ENCODE measurements at places on chromosomes 1 and 21. TPM values are rescaled to one million over a fixed set of nuclear protein-coding genes. Genes with fewer than 3 reads are reported as not detected.

GRCh38 chr1:157369808-157370521, 182.3 kb downstream of the FCRL5 start:
- DNase-seq, result no peak

DNA sequence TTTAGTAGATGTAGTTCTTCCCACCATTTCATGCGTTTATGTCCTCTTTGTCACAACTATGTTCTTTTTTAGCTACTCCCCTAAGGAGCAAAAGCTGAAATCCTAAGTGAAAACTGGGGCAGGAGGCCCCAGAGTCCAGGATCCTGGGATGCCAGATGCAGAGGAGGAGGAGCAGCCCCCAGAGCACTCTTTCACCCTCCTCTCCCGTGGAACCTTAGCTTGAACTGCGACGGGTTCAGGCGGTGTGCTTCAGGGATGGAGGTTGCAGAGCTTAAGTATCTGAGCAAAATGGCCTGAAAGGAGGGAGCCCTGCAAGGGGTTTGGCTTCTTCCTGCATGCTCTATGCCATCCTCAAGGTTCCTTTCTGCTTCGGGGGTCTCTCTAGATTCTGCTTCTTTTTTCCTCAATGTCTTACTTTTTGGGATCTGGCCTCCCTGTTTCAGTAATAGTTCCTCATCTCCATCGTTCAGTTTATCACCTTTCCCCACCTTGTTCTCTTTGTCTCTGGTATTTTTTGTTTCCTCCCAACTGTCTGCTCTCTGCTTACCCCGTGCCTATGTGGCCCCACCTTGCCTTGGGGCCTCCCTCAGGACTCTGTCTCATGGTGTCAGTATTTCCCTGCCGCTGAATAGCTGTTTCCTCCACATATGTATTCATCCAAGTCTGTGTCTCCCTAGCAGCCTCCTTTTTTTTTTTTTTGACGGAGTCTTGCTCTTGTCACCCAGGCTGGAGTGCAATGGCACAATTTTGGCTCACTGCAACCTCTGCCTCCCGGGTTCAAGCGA, 2.7 kb upstream of the NHLH1 start:
- no peak for DNase-seq

DNA sequence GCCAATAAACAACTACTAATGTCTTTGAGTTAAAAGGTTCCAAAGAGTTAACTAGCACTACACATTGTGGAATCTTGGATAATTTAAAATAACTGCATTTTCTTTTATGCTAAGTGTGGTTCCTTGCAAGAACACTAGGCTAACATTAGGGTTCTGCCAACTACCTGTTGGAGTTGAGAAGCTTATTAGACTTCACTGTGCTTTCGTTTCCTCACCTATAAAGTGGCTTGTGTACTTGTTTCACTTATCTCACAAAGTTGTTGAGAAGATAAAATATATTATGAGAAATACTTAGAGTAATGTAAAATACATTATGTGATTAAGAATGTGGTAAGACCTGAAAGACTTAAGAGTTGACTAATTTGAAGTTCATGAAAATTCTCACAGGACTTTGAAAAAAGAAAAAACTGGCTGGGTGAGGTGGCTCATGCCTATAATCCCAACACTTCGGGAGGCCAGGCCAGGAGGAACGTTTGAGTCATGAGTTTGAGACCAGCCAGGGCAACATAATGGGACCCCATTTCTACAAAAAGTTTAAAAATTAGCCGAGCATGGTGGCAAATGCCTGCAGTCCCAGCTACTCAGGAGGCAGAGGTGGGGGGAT, 5.6 kb upstream of the RRAGC start:
- DNase-seq, result no peak

DNA sequence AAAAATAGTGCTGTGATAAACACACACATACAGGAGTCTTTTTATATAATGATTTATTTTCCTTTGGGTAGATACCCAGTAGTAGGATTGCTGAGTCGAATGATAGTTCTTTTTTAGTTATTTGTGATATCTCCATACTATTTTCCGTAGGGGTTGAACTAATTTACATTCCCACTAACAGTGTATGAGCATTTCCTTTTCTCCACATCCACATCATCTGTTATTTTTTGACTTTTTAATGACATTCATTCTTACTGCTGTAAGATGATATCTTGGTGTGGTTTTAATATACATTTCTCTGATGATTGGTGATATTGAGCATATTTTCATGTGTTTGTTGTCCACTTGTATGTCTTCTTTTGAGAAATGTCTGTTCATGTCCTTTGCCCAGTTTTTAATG, 78.3 kb downstream of the NIBAN1 start:
- DNase-seq, result no peak

DNA sequence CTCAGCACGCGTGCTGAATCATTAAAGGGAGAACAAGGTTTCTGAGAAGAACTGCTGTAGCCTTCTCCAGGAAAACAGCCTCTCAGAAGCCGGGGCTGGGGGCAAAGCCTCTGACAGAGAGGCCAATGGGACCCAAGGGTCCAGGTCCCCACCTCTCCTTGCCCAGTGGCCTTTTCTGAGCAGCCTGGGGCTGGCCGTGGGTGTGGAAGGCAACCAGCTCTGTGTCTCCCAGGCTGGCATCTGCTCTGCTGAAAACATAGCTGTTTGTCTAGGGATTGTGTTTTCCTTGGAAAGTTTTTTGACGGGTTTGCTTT, 261.2 kb downstream of the NPHP4 start:
- DNase-seq, result no peak

GRCh38 chr1:157944663-157945280, 48.7 kb upstream of the KIRREL1 start:
- no peak for DNase-seq

- DNase-seq, result no peak
Measured at GRCh38 chr1:108154314-108154713, 45.8 kb downstream of the SLC25A24 start.

GRCh38 chr1:15066191-15066590, 87.4 kb upstream of the TMEM51 start:
- no peak for DNase-seq

- no peak for DNase-seq
Measured at GRCh38 chr1:33387625-33388024, 43.3 kb downstream of the PHC2 start.

DNA sequence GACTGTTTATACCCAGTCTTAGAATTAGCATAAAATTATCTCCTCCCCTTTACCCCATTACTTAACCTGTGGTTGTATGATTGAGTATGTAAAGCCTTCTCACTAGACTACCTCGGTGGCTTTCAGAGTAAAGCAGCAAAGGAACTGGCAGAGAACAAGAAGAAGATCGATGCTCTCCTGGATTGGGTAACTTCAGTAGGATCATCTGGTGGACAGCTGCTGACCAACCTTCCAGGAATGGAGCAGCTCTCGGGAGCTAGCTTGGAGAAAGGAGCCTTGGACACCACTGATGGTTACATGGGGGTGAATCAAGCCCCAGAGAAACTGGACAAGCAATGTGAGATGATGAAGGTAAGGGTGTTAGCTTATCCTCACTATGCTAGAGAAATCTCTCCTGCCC, 138.6 kb upstream of the BMP8A start:
- no peak for DNase-seq

DNA sequence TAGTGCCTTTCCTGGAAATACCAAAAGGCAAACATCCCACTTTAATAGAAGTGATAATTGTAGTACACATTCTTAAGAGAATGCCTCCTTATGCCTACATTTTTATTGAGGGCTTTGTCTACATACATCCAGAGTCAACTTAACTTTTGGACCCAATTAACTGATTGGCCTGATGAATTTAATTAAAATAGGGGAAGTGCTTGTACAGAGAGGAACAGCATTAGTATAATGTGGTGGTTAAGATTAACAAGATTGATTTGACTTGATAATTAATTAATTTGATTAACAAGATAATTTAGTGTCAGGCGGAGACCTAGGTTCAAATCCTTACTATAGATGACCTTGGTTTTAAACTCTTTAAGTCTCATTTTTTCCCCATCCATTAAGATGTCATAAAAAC, 111.4 kb downstream of the NFIA start:
- DNase-seq, result no peak

GRCh38 chr1:198179556-198179981, 22.8 kb downstream of the NEK7 start:
- no peak for DNase-seq

- no peak for DNase-seq
Measured at GRCh38 chr1:152997901-152998300, 3.6 kb upstream of the SPRR3 start.

DNA sequence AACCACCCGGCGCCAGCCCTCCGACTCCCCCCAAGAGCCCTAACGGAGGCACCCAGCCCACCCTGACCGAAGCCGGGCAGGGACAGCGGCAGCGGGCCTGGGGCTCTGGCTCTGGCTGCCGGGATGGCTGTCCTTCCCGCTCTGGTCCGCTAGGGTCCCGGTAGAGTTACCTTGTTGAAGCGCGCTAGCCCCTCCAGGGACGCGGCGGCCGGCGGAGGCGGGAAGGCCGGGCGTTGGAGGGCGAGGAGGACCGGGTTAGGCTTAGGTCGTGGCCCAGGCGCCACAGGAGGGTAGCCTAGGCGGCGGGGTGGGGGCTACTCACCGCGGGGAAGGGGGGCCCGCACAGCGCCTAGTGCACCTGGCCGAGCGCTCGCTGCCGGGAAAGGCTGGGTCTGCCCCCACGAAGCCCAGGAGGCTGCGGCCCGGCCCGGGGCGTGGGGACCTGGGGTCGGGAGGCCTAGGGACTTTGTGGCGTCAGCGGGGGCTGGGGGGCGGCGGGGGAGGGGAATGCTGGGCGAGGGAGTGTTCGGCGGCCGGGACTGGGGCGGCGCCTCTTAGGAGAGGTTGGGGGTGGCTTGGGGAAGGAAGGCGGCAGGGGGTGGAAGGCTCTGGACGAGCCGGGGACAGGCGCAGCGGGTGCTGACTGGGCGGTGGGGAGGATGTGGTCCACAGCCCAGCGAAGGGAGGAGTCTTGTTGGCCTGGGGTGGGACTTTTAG, at the start of gene TRIM17:
Gene TRIM17 (minus strand): TSS at position 645 of the 717 bp plus-strand sequence. CDS start 1,789 bp downstream, outside the sequence.
- no peak for DNase-seq

- DNase-seq, result no peak
Measured at GRCh38 chr1:43572084-43572483, 41.4 kb downstream of the PTPRF start.

GRCh38 chr1:243549108-243549507, 293.3 kb downstream of the SDCCAG8 start:
- DNase-seq, result no peak

GRCh38 chr1:154719586-154720327, 111.8 kb upstream of the ADAR start:
- DNase-seq, result no peak

- no peak for DNase-seq
Measured at GRCh38 chr1:172470149-172470548, 26.3 kb upstream of the PIGC start.

- no peak for DNase-seq
Measured at GRCh38 chr1:167641786-167642500, 11.9 kb downstream of the RCSD1 start.

DNA sequence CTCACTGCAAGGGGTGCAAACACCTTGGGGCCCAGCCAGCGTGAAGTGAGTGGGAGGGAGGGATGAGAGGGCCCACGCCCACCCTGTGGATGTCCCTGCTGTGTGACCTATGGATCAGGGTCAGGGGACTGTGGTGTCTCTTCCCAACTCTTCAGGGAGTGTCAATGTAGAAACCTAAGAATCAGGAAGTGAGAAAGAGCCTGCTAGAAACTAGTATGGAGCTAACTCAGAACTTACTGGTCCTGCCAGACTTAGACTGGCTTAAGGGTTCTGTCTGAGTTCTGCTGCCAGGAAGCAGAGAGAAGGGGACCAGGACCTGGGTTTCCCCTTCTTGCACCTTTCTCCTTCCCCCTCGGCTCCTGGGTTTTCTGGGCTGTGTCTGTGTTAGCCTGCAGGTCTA, 1.8 kb upstream of the IL10 start:
- DNase-seq, result no peak

DNA sequence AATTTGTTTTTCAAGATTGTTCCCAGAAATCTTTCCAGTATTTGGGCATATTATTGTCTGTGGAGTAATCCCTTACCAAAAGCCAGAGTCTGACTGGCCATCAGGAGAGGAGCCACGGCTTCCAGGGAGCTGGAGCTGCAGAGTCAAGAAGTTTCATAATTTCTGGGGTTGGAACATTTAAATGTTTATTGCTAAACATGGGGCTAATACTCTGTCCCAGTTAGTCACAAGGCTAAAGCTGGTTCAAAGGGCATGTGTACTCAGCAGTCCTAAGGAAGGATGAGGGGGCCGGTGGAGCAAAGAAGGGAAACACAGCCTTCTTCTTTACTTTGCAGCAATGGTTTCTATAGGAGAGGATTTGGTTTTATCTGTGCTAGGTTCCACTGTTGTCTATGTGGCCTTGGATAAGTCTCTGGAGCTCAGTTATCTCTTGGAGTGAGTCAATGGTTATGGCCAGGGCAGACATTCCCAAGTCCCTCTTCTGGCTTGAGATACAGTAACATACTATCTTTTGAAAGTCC, 9.5 kb downstream of the DENND2D start:
- no peak for DNase-seq

GRCh38 chr1:32063261-32063681, 9.5 kb upstream of the TMEM39B start:
- no peak for DNase-seq

DNA sequence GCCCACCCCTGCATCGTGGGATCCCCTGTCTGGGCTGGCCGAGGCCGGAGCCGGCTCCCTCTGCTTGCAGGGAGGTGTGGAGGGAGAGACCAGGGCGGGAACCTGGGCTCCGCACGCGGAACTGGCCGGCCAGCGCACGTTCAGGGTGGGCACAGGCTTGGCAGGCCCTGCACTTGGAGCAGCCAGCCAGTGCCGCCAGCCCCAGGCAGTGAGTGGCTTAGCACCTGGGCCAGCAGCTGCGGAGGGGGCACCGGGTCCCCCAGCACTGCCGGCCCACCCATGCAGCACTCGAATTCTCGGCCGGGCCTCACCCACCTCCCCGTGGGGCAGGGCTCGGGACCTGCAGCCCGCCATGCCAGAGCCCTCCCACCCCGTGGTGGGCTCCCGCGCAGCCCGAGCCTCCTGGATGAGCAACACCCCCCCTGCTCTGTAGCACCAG, 422.6 kb downstream of the AMY1C start:
- no peak for DNase-seq

- no peak for DNase-seq
Measured at GRCh38 chr1:173823781-173824314, 625 bp upstream of the DARS2 start.

The ARV1 gene
- total RNA-seq, result 5.7 TPM

The SYNJ1 gene
- total RNA-seq, result 16.1 TPM

The NPHS2 gene
- total RNA-seq, result not detected

The PPIH gene
- total RNA-seq, result 31.1 TPM

The TADA1 gene
- 13.1 TPM for total RNA-seq

The HSD3B1 gene
- not detected for total RNA-seq

The ROR1 gene
- total RNA-seq, result not detected

The FNBP1L gene
- total RNA-seq, result 3.1 TPM

All from T-helper 17 cell (primary cell).